Stromal cell of bone marrow (primary cell): ENCODE measurements at places on chromosomes 3 and 15.

- peak; percentile 83 for DNase-seq
Observed at GRCh38 chr3:159947220-159947619, 41.4 kb upstream of the IL12A start.

DNA sequence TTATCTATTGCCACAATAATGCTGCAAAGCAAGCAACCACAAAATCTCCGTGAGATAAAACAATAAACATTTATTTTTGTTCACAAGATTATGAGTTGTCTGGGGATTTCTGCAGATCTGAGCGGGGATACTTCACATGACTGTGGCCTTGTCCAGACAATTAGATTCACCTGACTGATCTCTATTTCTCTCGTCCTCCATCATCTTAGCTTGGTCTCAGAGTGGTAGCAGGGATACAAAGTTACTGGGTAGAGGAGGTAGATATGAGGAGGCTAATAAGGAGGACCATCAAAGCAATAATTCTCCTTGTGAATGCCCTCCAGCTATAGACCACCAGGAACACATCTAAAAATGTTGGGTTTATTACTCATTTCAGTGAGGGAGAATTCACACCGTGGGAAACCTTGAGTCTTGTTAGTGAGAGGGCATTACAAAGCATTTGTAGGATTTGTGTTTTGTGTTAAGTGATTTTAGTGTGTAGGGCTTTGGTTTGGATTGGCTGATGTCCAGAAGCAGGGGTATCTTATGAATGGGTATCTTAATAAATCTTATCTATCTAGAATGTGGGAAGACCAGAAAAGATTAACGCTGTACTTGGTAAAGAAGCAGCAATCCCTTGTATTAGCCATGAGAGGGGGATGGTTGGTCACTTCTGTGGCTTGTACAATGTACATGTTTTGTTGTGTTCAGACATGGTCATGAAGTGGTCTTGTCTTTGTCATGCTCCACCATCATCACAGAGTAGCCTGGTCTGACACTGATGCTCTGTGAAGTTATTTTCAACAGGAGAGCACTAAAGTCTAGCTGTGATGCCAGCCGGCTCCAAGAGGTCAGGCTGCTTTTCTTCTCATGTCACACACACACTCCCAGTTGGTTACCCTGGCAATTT is 287.6 kb upstream of the STT3B start:
- no peak for DNase-seq

GRCh38 chr3:134934933-134935332 is 139.9 kb downstream of the EPHB1 start:
- DNase-seq, result no peak

- no peak for DNase-seq
Observed at GRCh38 chr3:141649871-141650270, 88.2 kb upstream of the RNF7 start.

DNA sequence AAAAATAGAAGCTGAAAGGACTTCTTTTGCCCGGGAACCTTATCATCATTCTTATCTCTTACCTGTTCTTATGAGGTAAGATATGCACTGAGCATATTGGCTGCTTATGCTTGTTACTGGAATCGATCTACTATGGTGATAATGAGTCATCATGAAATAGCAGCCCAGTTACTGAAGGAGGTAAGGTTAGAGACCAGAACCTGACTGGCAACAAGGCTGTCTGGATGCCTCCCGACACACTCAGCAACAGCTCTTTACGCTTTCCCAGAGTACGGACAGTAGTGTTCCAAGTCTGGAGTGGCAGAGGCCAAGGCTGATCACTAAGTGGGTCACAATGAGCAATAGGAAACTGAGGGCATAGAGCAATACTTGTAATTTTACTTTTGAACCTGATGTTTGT is 314.1 kb downstream of the NLGN1 start:
- DNase-seq, result no peak

- no peak for DNase-seq
Observed at GRCh38 chr3:70183781-70184504, 128.5 kb downstream of the MDFIC2 start.

DNA sequence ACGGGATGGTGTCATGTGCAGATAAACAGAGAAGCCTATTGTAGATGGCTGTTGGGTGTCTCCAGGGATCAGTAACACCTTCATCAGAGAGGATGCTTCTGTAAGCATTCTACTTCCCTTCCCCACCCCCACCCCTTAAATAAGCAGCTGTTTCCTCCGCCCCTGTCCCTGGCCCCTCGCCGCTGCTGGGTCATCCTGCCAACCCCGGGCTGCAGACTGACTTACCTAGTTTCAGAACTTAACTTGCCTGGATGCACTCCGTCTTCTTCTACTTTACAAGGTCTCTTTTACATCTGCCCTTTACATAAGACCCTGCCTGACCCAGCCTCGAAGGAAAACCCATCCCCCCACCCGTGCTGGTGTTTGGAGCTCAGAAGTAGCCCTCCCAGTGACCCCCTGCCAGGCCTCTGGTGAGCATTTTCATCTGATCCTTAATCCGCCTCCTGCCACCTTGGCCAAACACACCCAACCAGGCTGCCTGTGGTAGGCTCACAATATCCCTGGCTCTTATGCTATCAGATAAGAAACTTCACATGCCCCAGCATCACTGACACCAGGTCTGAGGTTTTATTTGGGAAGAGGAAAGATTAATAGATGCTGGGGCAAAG is 103.0 kb upstream of the HES1 start:
- DNase-seq, result no peak

DNA sequence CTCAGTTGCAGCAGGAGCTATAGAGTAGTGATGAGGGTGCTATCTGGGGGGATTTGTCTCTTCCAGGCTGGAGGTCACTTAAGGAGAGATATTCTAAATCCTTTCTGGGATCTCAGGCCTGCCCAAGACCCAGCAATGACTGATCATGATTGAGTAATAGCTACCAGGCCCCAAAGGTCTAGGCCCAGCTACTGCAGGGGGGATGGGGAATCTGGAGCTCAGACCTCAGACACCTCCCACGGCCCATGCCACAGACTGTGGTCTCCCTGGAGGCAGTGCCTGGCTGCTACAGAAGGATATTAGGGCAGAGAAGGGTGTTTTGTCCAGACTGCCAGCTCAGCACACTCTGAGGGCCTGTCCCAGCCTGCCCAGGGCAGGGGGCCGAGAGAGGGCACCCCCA is 6.9 kb downstream of the SLC38A3 start:
- DNase-seq, result peak; percentile 43

- DNase-seq, result no peak
Observed at GRCh38 chr3:110378481-110378880, 693.1 kb upstream of the NECTIN3 start.

GRCh38 chr3:53129344-53129743 is 891 bp downstream of the RFT1 start:
- DNase-seq, result no peak

- DNase-seq, result no peak
Observed at GRCh38 chr3:160695915-160696327, 19.0 kb downstream of the ARL14 start.

GRCh38 chr3:149941186-149941585 is 29.5 kb downstream of the PFN2 start:
- no peak for DNase-seq

GRCh38 chr3:69385723-69386555 is at the start of gene FRMD4B:
Gene FRMD4B (minus strand): TSS chr3:69386088. CDS start chr3:69385989, 99 bp downstream.
- DNase-seq, result no peak

DNA sequence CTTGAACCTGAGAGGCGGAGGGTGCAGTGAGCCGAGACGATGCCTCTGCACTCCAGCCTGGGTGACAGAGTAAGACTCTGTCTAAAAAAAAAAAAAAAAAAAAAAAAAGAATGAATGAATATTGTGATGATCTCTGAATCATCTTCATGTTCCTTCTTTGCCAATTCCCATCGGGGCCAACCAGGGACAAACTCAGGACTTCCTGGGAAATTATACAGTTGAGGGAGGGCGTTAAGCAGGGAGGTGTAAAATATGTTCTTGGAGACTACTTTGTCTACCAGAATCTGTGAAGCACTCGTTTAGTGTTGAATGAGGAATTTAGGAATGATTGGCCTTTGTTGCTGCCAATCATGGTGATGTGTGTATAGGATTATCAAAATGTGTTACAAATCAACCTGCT is 210.6 kb downstream of the PTPRG start:
- no peak for DNase-seq

DNA sequence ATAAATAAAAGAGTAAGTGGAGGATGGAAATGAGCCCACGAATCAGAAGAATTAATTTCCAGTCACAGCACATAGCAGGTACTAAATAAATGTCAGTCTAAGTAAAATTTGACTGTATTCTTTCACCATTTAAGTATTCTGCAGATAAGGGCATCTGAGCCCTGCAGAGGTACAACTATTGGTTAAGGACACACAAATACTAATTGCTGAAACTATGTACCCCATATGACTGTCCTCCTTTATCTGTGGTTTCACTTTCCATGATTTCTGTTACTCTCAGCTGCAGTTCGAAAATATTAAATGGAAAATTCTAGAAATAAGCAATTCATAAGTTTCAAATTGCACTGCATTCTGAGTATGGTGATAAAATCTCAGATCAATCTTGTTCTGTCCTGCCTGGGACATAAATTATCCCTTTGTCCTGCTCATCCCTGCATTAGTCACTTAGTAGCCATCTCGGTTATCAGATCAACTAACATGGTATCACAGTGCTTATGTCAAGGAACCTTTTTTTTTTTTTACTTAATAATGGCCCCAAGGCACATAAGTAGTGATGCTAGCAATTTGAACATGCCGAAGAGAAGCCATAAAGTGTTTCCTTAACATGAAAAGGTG is 95.1 kb downstream of the LSAMP start:
- no peak for DNase-seq

- no peak for DNase-seq
Observed at GRCh38 chr3:177978946-177979345, 557.3 kb upstream of the KCNMB2 start.

DNA sequence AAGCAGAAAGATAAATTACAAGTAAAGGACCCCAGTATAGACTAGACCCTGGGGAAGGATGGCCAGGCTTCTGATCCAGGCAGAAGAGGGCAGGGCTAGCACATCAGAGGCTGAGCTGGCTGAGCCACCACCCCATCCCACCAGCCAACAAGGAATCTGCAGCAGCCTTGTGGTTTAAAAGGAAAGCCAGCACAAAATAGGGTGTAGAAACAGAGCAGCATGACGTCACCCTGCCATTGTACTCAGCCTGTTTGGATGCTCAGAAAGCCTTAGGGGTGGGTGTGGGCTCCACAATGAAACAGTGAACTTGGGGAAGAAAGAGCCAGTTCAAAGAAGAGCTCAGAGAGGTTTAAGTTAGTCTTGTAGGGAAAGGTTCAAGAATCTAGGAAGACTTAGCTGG is 28.2 kb downstream of the DUOX1 start:
- peak; percentile 92 for DNase-seq

- DNase-seq, result no peak
Observed at GRCh38 chr3:89186456-89186855, 79.0 kb downstream of the EPHA3 start.

- peak; percentile 4 for DNase-seq
Observed at GRCh38 chr15:29770796-29771195, 51.5 kb downstream of the TJP1 start.

DNA sequence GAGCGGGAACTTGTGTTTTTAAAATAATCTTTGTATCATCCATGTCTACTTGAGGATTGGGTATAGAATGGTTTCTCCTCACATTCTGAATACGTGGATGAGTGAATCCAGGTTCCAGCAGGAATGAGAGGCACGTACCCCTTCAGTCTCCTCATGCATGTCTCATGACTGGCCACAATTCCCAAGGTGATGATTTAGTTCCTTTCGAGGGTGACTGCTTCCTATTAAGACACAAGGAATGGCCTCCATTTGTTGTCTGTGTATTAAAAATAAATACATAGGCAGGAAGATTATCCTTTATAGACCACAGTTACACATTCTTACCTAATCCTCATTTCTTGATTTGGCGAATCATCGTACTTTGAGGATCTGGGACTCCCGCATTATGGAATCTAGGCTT is 217.0 kb upstream of the LRIG1 start:
- no peak for DNase-seq

- DNase-seq, result no peak
Observed at GRCh38 chr3:190591080-190591479, 77.2 kb downstream of the IL1RAP start.

DNA sequence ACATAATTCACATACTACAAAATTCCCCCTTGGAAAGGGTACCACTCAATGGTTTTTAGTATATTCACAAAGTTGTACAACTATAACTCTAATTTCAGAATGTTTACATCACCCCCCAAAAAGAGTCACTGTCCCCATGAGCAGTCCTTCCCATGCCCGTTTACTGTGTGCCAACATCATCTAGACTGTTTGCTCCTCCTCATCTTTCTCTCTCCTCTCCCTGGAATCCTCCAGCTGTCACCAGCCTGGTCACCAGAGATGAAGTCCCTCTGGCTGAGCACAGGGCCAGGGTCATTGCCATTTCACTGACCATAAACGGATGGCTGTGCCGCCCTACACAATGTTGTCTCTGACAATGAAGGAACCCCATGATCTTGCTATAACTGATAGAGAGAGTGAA is 45.2 kb downstream of the C2CD4B start:
- no peak for DNase-seq

DNA sequence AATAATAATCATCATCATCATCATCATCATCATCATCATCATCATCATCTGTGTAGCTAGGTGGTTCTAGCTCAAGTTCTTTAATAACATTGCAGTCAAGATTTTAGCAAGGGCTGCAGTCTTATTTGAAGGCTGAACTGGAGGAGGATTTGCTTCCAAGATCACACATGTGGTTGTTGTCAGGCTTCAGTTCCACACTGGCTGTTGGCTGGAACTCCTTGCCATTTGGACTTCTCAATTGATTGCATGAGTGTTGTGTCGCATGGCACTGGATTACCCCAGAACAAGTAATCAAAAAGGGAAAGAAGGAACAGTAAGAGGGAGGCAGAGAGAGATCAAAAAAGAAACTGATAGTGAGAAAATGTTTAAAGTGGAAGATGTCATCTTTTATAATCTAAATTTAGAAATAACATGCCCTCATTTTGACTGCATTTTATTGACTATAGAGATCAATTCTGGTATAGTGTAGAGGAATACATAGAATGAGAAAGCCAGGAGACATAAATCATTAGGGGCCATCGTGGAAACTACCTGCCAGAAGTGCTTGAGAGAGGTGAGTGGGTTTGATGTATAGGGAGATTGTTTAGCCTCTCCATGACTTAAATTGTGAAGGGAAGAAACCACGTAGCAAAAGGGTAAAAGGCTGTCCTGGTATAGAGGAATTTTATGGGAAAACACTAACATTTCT is 346.6 kb upstream of the RBMS3 start:
- no peak for DNase-seq

DNA sequence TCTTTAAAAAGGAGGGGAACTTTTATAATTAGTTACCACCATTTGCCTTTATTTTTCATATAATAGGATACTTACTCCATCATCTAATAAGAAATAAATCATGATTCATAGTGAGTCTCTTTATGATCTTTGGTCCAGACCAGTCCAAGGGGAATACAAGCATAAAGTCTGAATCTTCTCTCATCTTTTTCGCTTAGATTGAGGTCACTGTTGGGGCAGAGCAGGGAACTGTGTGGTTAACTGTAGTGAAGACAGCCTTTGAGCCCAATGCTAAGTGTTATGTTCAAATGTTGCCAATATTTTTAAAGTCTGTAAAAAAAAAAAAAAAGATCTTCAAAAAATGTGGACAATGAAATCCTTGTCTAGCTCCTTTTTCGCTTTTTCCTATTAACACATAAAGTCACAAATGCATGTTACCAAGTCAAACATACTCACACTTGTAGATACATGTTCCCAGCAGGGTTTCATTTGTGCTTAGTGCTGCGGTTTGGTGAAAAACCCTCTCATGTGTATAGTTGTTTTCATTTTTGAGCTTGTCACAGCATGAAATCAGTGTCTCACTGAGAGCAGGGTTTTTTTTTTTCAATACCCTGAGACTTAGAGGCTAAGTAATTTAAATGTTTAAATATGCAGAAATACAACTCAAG is 72.1 kb downstream of the EPHA3 start:
- DNase-seq, result peak; percentile 66
